Stimulated activated CD4-positive, alpha-beta T cell treated with anti-CD3 and anti-CD28 coated beads, Interleukin-4, amount 100 ng/mL, for 1 hour (primary cell): ENCODE measurements at places on chromosomes 3 and 15.

GRCh38 chr3:87828046-87828445 lies 230.8 kb downstream of the CGGBP1 start:
- no peak for DNase-seq

GRCh38 chr3:101203411-101203810 lies 117.0 kb downstream of the IMPG2 start:
- DNase-seq = no peak

DNA sequence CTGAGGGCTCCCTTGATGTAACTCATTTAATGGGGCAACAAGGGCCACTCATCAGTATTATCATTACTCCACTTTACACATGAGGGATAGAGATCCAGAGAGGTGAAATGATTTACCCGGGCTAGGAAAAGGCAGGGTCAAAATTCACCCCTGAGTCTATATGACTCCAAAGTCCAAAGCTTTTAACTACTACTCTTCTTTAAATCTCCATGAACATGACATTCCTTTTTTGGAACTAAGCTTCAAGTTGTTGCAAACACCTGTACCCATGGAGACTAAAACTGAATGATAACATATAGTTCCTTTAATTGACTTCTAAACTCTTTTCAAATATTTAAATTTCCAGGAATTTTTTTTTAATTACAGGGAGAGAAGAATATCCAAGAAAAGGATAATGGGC lies 292.9 kb upstream of the GADL1 start:
- no peak for DNase-seq

GRCh38 chr3:37906734-37907282 lies 45.1 kb downstream of the CTDSPL start:
- DNase-seq = no peak

- DNase-seq = no peak
Measured at GRCh38 chr3:159789017-159789416, 199.6 kb upstream of the IL12A start.

DNA sequence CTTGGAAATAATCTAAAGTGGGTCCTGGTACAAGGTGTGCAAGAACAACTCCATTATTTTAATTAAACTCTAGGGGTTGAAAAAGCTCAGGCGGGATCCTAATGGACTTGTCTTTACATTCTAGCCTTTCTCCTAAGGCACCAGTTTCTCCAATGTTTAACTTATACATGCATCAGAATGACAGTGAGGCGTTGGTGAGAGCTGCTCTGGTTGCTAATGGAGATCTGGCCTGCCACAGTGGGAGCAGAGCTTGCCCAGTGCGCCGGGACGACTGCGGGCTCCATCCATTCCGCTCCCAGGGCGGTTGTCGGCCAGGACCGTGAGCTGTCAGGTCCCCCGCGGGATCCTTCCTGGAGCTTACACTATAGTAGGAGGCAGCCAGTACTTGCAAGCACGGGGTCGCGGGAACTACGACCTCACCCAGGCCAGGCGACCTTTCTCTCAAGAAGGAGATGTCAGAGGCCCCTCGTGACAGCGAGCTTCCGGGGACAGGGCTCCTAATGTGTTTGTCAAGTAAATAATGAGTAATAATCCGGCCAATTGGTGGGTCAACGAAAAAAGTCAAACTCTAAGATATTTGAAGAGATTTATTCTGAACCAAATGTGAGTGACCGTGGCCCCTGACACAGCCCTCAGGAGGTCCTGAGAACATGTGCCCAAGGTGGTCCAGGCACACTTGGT lies 991 bp upstream of the HIGD1A start:
- DNase-seq = no peak

DNA sequence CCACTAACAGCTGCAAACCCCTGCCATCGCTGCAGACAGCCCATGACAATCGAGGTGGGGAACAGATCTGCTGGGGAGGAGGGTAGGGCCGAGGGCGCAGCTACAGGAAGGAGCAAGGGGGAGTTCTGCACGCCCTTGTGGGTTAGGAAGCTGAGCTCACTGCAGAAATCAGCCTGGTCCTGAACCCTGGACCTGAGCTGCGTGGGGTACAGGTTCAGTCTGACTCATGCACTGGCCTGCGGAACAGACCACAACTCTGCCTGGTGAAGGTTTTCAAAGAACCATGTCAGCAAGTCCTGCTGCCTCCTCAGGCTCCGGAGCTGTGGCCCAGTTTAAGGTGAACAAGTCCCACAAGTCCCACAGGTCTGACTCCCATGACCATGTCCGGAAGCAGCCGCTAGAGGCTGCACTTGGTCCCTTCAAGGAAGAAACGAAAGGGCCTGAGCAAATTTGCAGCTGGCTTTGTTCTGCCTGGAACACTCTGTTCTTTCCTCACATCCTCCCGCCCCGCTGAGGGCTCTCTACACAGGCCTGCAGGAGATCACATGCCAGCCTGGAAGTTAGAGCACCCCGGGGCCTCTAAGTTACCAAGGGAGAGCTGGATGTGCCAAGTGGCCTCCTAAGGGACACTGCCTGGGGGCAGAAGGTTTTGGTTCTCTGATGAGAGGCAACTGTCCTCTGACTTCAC lies 49.4 kb upstream of the AKAP13 start:
- DNase-seq = peak; percentile 52

- DNase-seq = no peak
Measured at GRCh38 chr3:58989163-58989562, 60.7 kb downstream of the CFAP20DC start.

- DNase-seq = no peak
Measured at GRCh38 chr15:71748293-71748718, 62.0 kb upstream of the NR2E3 start.

DNA sequence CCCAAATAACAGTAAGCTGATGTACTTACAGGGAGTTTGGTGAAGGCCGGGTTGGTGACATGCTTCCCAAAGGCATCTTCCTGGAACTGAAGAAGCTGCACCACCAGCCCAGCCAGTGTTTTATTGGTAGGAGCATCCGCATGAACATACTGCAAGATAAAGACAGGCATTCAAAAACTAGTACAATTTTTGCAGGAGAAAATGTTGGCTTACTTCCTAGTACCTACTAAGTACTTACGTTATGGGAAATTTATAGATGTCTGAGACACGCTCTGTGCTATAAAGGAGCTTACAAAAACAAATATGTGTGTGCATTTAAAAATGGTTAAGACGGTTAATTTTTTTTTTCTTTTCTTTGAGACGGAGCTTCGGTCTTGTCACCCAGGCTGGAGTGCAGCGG lies 8.9 kb downstream of the SMARCC1 start:
- DNase-seq = no peak

- no peak for DNase-seq
Measured at GRCh38 chr3:4411236-4411635, 55.8 kb downstream of the SUMF1 start.

DNA sequence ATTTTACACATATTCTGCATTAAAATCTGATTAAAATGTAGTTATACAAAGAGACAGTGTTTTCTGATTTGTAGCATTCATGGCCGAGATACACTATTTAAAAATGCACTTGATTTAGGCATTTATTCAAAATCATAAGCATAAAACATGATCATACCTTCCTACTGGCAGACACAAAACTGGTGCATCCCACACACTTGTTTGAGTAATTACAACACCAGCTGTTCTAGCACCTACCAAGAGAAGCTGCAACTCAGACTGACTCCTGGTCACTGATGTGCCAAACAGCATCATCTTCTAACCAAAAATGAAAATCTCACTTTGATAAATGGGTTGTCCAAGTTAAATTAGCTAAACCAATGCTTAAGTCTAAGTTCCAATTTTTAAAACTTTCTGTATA lies 262.7 kb upstream of the NSMCE3 start:
- DNase-seq = no peak

DNA sequence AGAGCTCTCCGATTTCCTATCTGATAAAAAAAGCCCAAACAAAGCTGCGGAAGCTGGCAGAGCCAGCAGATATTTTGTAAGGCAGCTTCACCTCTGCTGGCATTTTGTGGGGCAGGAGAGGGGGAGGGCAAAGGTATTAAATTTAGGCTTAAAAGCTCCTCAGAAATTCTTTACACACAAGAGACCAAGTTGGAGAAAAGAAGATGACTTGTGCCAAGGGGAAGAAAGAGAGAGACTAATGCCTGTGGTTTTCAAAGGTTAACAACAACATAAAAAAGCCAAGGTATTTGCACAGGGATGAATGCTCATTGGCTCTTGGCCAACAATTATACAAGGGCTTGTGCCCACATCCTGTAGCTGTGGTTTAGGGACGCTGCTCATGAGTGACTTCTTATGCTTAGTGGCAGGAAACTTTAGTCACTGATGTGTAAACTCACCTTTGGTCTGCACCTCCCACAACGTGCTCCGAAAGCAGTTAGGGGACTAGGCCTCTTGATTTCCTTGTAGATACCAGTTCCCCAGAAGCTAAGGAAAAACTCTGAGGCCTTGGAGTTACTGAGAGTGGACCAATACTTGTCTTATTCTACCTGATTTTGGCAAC lies 152.9 kb downstream of the TPRG1 start:
- peak; percentile 62 for DNase-seq

DNA sequence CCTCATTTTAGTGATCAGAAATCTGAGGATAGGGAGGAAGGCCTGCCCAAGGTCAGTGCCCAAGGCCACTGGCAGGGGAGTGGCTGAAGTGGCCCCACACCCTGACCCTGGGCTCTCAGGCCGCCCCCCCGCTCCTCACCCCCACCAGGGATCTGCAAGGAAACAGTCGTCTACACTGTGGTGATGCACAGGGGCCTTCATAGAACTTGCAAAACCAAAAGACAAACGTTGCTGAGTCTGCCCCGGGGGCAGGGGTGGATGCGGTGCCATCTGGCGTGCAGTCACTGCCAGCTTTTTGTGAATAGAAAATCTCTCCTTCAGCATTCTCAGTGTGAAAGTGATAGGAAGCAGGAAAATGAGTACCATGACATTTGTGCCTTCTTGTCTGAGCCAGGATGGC lies 41.3 kb downstream of the WHAMM start:
- no peak for DNase-seq

- DNase-seq = peak; percentile 33
Measured at GRCh38 chr3:68057637-68058320, 403.4 kb upstream of the SUCLG2 start.

- no peak for DNase-seq
Measured at GRCh38 chr3:125148016-125148812, 64.3 kb downstream of the SLC12A8 start.

GRCh38 chr3:128556907-128557306 lies 63.9 kb upstream of the GATA2 start:
- no peak for DNase-seq

- no peak for DNase-seq
Measured at GRCh38 chr15:59792359-59792758, 103.2 kb upstream of the BNIP2 start.

GRCh38 chr3:13598926-13599886 lies 50.3 kb downstream of the FBLN2 start:
- no peak for DNase-seq

GRCh38 chr15:32718821-32719716 lies 1.3 kb downstream of the GREM1 start:
- DNase-seq = no peak

DNA sequence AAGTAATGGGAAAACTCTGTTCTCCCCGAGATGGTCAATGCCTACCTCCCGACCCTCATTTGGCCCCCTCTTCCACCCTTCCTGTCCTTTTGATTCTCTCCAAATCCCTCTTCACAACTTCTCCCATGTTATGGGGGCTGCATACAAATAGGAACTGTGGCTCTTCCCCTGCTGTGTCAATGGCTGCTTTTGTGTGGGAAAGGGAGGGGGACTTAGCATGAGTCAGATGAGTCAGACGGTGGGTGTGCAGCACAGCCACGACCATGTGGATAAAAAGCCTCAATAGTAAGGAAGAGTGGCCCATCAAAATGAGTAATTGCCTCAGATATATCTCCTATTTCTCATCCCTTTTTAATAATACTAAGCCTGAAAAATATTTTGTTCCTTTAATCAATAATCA lies 31.9 kb downstream of the SPATA16 start:
- no peak for DNase-seq

- DNase-seq = no peak
Measured at GRCh38 chr15:89674526-89674925, 4.6 kb downstream of the PLIN1 start.

DNA sequence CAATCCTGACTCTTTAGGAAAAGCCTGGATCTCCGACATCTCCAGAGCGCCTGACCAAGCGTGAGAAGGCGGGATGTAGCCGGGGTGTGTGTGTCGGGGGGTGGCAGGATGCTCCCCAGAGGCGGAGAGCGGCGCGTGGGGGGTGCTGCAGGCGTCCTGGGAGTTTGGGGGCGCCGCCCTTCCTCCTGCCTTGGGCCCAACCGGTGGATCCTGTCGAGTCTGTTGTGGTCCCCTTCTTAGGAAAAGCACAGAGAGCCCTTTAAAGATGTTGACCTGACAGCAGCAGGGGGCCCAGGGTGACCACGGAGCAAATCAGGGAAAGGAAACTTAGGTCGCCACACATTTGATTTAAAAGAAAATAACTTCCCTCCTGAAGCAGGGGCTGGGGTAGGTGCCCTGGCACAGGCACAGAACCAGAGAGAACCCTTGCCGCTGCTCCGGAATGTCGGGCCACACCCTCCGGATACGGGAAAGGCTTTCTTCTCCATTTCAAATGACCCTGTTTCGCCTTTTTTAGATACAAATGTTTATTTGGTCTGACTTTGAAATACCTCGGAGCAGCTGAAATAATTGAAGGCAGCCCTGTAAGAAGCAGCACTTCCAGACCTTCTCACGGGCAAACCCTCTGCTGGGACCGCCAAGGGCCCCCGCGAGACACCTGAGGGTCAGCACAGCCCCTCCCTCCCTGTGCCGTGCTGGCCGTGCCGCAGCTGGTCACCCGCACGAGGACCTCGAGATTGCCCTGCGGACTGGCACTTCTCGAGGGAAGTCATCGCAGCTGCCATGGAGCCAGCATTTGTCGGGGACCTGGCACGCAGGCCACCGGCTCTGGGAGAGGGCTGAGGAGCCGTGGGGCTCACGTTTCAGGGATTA lies 102.9 kb upstream of the KLF13 start:
- no peak for DNase-seq

GRCh38 chr3:177629276-177629675 lies 432.0 kb upstream of the TBL1XR1 start:
- no peak for DNase-seq

DNA sequence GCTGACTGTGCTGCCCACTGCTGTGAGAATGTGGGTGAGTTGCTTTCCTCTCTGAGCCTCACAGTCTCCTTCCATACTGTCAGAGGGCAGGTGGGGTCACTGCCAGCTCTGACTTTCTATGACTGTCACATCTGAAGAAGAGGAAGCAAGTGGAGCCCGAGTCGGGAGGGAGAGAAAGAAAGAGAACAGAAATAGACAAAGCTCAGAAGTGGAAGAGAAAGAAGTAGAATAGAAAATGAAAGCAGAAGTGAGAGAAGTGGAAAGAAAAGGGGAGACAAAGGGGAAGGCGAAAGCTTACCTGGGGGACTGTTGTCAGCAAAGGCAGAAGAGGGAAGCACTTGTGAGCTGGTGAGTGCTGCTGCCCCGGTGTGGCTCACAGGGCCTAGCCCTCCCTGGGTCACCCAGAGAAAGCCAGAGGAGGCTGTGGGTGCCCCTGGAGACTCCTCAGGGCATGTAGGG lies 57.9 kb downstream of the EPHB1 start:
- no peak for DNase-seq

- no peak for DNase-seq
Measured at GRCh38 chr15:91426412-91426811, 326.4 kb downstream of the SV2B start.

- no peak for DNase-seq
Measured at GRCh38 chr15:50886139-50886467, 22.4 kb upstream of the AP4E1 start.
